ENCODE measurements at places on chromosomes 12 and 14.

- DNase-seq: no peak
Observed at GRCh38 chr14:98112194-98112780, 1159.7 kb downstream of the BCL11B start.

- no peak for DNase-seq
Observed at GRCh38 chr12:29463198-29463597, 34.3 kb downstream of the OVCH1 start.

DNA sequence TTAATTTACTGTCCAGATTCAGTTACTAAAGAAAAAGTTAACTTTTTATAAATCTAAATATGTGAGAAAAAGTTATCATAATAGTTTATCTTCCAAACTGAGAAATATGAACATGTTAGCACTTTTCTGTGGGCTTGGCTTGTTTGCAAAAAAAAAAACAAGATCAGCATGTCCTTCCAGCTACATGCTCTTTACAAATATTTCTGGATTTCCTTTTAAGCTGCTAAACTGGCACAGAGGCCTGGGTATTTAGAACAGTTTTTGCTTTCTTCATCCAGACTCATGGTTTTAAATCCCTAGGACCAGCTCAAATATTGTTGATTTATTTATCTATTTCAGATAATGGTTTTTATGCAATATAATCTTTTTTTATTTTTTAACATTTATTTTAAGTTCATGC is 1444.5 kb upstream of the FLRT2 start:
- DNase-seq: no peak

DNA sequence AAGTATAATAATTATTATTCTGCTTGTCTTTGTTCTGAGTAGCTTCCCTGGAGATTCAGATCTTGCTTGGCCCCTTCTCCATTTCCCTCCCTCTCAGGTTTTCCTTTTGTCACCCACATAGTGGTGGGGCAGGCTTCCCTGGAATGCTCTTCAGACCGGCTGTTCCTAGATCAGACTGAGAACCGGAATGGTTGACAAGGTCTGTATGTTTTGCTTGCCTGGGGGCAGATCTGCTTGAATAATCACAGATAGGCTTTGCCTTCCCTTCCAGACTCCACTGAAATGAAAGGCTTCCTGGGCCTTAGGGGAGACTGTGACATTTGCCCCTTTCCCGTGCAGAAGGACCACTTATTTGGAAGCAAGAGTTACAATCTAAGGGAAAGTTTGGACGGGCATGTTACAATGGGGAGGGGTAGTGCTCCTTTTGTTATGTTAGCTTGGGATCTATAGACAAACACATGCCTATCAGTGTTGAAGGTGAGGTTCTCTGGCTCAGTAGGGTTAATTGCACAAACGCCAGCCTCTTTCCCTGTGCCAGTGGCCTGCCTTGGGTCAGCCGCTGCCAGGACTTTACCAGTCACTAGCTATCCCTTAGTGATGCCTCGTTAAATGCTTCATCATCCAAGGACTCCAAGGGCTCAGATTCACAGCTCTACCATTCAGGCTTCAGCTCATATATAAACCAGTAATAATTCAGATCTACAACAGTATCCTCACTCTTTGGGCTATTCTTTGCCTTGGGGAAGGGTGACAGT is 178.6 kb downstream of the SNAPC1 start:
- no peak for DNase-seq

DNA sequence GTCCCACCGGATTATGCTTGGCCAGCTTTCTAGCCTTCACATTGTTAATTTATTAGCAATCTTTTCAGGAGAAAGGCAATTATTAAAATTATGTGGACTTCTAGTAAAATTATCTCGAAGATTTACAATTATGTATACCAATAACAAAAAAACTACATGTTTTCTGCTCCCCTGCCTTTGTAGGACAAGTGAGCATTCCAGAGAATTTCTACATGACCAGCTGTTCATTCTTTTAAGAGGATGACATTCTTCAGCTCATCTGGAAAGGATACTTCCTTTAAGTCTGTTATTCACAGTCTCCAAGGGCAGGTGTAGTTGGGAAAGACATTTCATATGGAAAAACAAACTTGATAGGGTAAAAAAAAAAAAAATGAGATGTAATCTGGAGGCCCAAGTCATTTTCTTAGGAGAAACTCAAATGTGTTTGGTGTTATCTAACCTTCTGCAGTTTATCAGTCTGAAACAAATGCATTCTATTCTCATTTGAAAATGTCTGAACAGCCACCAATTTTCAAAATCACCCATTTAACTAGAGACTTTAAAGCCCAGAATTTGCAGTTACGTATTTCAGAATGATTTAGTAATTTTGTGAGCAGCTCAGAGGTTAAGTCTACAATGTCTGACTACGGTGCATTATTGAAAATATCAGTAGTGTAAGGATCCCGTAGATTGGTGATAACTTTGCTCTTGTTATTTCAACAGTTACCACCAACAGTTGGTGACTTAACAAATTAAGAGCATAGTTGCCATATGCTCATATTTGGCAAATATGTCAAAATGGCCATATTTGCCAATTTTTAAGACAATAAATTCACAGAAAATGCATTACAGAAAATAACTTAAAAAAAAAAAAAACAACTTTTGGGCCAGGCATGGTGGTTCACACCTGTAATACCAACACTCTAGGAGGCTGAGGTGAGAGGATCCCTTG is 1.8 kb upstream of the PHLDA1 start:
- DNase-seq: no peak

Measured in T-helper 2 cell (primary cell).